Hepatocyte (in vitro differentiated cells): ENCODE measurements at places on chromosomes 5 and 9.

GRCh38 chr5:5063533-5063953 is 76.6 kb upstream of the ADAMTS16 start:
- DNase-seq = no peak

GRCh38 chr9:18255158-18255629 is 218.8 kb upstream of the ADAMTSL1 start:
- peak; percentile 93 for DNase-seq

DNA sequence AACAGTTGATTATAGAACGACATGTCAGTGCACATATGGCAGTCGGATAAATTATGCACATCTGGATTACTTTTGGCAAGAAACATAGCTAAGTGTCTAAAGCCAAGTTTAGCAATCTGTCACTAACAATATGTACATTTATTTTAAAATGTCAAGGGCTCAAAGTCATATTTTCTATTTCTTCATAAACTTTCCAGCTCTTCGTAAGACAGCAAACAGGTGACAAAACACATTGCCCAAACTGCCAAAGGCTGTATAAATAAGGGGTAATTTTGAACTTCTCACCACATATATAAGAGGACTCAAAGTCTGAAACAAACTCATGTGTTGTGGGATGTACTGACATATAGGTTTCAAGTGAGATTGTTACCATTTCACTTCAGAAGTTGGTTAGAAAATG is 237.2 kb downstream of the ARL15 start:
- DNase-seq = no peak

GRCh38 chr9:81373294-81373693 is 316.1 kb downstream of the TLE1 start:
- no peak for DNase-seq

- no peak for DNase-seq
These were observed 53.5 kb downstream of the DNAJC21 start for GRCh38 chr5:34982823-34983222.

GRCh38 chr9:134980991-134981390 is 63.3 kb upstream of the FCN1 start:
- DNase-seq = no peak

- DNase-seq = no peak
These were observed 214.4 kb downstream of the MCTP1 start for GRCh38 chr5:95070453-95070852.

DNA sequence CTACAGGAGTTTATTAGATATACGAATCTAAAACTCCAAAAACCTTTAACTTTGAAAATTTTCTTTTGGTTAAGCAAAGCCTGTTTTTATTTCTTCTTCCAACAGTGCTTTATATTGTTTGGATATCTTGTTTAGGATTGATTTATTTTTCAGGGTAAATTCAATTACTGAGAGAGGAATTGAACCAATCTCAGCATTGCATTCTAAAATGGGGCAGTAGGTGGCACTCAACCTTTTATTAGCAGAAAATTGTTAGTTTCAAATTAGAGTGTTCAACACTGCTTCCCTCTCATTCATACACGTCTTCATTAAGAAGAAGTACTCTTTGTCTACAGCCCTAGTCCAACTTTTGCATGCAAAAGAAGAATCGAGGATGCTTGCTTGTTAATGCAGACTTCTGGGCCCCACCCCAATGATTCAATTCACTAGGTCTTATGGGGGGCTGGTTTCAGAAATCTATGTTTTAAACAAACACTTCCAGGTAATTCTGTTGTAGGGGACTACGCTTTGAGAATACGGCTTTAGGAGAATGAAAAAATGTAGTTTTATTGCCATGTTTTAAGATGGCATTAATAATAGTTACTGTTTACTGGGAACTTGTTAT is 26.6 kb downstream of the MRPL22 start:
- peak; percentile 10 for DNase-seq

DNA sequence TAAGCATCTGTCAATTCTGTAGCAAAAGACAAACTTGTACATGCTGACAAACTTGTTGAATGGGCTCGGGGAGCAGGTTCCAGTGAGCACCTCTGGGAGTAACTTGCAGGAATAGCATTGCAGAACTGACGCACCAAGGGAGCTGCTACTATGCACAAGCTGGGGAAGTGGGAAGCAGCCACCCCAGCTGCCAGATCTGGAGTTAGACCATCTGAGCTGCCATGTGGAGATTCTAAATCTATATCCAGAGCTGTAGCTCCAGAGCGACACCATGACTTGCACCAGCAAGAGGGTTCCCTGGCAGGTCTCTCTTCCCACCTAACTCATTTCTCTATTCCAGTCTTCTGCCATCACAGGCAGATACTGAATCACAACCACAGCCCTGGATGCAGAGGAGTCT is 346.0 kb upstream of the PANK3 start:
- DNase-seq = no peak

GRCh38 chr5:59041355-59041754 is 458.5 kb downstream of the RAB3C start:
- DNase-seq = no peak

- no peak for DNase-seq
These were observed 1.9 kb downstream of the SLC31A2 start for GRCh38 chr9:113152699-113153098.

DNA sequence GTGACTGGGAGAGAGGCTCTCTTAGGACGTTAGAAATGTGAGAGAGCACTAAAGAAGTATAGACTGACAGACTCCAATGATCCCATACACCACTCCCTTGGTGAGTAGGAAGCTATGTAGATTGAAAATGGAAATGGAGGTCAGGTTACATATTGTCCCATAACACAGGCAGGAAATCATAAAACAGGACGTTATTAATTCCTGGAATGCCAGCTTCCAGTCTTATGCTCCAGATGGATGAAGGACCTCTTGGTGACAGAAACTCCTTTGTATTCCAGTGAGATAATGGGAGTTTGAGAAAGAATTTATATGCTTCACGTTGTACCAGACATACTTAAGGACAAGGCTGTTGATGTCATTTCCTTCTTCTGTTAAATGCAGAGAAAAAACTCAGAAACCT is 338.2 kb upstream of the ITGA1 start:
- DNase-seq = no peak

DNA sequence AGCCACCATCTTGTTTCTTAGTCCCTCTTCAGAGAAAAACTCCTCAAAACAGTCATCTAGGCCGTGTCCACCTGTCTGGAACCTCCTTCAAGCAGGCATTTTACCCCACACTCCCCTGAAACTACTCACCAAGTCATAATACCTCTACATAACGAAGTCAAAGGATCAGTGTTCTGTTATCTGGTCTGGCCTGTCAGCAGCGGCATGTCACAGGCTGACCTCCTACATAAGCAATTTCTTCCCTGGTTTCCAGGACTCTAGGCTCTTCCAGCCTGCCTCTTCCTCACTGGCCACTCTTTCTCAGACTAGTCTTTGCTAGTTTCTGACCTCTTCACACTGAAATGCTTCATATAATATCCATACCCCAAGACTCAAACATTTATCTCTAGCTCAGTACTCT is 72.2 kb downstream of the SPTLC1 start:
- DNase-seq = no peak

DNA sequence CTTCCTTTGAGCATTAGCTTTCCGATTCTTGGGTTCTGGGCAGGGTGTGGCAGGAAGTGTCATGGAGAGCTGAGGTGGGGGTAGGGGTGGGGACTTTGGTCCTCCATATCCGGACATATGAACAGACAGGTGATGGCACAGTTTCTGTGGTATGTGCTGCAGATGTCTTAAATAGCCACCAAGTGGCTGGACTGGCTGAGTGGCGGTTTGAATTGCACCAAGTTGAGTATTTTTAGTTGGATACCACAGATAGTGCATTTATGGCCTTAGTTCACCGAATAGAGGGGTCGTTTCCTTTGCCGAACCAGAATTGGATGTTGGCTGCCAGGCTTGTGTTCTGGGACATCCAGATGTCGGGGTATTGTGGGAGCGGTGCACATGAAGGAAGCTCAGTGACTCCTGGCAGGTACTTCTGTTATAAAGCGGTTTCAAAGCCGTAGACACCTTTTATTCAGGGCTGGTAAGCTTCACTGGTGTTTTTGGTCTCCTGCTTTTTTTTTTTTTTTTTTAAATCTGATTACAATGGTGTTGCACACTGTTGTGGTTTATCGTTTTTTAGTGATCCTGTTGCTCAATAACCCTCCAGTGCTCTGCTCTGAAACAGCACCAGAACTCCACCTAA is 15.1 kb upstream of the TNFAIP8 start:
- no peak for DNase-seq

DNA sequence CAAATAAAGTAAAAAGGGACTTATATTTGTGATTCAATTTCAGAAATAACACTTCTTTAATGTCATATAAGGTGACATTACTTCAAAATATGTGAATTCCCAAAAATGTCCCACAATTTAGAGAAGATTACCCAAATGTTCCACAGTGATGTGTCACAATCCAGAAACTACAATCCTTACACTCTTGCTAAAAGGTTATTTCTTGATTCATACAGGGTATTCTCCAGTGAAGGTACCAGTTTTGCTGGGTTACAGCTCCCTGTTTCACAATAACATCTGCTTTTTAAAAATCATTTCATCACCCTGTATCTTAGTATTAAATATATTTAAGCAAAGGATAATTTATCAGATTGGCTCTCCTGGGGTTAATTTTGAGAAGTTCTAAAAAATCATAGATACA is 11.0 kb downstream of the FBN2 start:
- no peak for DNase-seq

GRCh38 chr9:115694014-115694413 is 459.6 kb upstream of the PAPPA start:
- DNase-seq = peak; percentile 64

DNA sequence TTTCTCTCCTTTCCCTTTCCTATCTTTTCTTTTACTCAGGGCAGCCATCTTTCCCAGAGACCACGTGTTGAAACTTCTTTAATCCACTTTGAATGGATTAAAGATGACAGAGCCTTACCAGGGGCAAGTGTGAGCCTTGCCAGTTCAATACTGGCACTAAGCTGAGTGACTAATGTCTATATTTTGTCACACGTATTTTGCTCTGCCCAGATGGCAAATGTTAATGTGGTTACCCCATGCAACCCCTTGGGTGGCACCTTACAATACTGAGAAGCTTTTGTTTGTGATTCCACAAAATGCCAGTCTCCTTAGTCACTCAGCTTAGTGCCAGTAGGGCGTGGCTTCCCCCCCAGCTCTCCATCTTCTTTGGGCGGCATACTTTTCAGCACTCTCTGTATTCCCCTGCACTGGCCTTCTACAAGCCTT is 24.8 kb downstream of the ANXA1 start:
- DNase-seq = no peak

DNA sequence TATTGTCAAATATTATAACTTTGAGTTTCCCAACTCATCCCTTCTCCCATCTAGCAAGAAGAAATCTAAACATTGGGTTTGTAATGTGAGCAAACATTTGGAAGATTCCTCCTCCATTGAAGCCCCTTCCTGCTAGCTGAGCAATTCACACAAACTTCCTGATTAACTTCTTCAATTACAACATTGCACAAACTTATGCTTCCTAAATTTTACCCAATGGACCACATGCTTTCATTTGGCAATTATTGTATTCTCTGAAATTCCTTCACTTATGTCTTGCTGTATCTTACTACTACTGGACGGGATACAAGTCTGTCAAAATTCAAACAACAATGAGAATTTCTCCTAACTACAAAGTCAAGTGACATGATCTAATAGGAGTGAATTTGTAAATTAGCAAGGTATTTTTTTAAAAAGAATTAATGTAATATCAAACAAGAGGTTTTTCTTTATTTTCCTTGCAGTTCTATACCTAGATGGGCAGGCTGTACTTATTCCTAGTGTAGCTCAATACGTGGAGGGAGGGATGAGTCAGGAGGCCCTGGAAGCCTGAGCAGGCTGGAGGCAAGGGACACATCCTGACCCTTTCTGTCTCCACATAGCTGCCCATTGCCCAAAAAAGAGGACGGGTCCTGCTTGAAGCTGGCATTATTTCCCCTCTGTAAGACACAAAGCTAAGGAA is 11.8 kb upstream of the IFNW1 start:
- DNase-seq = no peak

DNA sequence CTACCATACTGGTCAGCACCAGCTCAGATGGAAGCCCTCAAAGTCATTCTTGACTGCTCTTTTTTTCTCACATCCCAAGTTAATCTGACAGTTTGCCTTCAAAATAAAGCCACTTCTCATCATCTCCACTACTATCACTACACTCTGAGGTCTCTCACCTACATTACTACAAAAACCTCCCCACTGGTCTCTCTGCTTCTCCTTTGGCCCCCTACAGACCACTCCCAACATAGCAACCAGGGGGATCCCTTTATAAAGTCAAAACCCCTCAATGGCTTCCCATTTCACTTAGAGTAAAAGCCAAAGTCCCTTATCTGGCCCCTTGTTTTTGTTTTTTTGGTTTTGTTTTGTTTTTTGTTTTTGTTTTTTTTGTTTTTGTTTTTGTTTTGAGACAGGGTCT is 4.6 kb downstream of the ARAP3 start:
- no peak for DNase-seq

GRCh38 chr5:96957254-96958049 is 21.6 kb downstream of the LNPEP start:
- DNase-seq = no peak

DNA sequence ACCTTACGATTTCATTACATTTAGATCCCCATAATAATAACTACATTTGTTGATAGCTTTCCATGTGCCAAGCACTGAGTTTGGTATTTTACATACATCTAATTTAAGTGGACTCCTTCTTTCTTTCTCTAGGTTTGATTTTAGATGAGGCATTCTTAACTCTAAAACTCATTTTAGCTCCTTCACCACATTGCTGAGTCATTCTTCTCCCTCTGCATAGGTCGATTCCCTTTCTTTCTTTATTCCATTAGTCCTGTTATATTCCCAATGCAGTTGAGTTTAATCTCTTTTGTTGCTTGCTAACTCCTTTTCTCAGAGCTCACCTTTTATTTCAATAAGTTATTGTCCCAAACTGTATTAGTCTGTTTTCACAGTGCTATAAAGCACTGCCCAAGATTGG is 329.8 kb downstream of the TAF11L14 start:
- no peak for DNase-seq

- no peak for DNase-seq
These were observed 134.7 kb downstream of the CDH6 start for GRCh38 chr5:31328040-31328733.

GRCh38 chr5:170757182-170757601 is 26.3 kb upstream of the GABRP start:
- peak; percentile 44 for DNase-seq

- no peak for DNase-seq
These were observed 15.8 kb upstream of the FCN2 start for GRCh38 chr9:134864821-134865190.

- no peak for DNase-seq
These were observed 190.2 kb downstream of the ASTN2 start for GRCh38 chr9:117224695-117225094.

- no peak for DNase-seq
These were observed 46.8 kb upstream of the SLC1A1 start for GRCh38 chr9:4443439-4443838.

GRCh38 chr9:90907790-90908189 is 106.2 kb downstream of the SYK start:
- no peak for DNase-seq

DNA sequence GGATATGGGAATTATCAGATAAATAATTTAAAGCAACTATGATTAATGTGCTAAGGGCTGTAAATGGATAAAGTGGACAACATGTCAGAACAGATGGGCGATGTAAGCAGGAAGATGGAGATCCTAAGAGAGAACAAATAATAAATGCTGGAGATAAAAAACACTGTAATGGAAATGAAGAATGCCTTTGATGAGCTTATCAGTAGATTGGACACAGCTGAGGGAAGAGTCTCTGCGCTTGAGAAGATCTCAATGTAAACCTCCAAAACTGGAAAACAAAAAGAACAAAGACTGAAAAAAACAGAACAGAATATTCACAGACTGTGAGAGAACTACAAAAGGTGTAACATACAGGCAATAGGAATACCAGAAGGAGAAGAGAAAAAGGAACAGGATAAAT is 102.5 kb downstream of the ANKRD55 start:
- DNase-seq = no peak

GRCh38 chr5:140010798-140011197 is 32.3 kb downstream of the NRG2 start:
- no peak for DNase-seq
